ENCODE measurements at places on chromosomes 13 and 19.

DNA sequence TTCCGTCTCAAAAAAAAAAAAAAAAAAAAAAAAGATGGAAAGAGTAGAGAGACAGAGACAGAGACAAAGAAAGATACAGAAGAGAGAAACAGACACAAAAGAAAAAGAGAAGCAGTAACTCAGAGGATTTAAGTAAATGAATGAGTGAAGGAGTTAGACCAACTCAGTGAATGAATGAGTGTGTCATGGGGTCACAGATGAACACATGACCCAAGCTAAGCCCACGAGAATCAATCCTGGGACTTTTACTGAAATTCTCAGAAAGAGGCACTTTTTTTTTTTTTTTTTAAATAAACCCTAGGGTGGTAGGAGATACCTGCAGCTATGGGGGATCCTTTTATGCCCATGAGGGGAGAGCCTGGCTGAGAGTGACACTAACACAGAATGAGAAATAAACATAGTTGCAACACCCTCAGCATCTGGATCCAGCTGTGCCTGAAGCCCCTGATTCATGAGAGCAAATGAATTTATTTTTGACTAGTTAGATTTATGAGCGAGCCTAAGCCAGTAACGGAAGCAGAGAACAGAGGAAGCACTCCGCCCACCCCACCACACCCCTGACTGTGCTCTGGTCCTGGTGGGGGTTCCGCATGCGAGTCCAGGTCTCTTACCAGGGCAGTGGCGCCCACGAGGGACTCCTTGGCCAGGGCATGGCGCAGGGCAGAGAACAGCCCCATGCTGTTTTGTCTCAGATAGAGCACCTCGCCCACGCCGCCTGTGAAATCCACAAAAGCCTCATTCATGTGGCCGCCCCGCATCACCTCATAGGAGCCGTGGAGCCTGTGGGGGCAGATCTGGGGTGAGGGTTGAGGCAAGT is 4.6 kb downstream of the CAPN12 start:
- no peak for DNase-seq

DNA sequence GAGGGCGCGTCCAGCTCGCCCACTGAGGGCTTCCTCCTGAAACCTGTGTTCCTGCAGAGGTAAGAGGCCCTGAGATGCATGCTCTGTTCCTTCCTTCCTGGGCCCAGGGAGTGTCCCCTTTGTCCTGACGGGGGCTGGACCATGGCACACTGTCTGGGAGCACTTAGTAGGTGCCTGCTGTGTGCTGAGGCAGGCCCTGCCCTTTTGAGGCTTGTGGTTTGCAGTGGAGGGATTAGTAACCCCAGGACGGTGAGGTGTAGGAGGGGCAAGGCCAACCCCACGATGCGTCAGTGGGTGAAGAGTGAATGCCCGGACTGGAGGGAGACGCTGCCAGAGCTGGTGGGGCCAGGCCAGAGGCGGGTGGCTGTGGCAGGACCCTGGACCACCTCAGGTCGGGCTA is 11.2 kb upstream of the F2RL3 start:
- no peak for DNase-seq

DNA sequence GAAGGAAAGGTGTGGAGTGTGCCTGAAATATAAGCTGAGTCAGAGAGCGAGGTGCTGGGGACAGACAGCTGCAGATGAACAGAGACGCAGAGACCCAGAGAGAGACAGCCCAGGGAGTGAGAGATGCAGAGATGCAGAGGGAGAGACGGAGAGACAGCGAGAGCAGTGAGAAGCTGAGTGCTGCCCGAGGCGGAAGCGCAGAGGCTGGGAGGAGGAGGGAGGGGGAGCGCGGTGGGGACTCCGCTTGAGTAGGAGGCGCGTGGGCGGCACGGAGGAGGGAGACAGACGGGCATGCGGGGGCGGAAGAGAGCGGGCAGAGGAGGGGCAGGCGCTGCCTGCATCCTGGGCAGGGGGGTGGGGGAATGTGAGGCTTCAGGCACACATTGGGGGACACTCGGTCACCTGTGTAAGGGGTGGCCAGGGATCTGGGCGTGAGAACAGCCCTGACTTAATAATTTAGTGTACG is 25.7 kb downstream of the SLC8A2 start:
- DNase-seq = peak; percentile 34

- no peak for DNase-seq
Observed at GRCh38 chr19:54449701-54450069, 686 bp downstream of the LENG8 start.

DNA sequence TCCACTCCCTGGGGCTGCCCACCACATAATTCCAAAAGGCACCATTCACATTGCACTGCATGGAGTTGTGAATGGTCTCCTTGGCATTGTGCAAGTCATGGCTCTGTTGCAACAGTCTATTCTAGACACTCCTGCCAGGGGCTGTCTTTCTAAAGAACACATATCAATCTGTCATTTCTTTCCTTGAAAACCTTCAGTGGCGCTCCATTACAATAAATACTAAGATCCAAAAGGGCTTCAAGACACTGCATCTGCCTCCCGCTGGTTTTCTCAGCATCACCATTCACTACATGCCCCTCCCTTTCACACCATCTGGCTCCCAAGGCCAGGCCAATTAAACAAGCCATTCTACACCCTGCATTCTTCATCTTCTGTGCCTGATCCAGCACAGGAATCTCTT is 32.2 kb upstream of the TM9SF2 start:
- no peak for DNase-seq

DNA sequence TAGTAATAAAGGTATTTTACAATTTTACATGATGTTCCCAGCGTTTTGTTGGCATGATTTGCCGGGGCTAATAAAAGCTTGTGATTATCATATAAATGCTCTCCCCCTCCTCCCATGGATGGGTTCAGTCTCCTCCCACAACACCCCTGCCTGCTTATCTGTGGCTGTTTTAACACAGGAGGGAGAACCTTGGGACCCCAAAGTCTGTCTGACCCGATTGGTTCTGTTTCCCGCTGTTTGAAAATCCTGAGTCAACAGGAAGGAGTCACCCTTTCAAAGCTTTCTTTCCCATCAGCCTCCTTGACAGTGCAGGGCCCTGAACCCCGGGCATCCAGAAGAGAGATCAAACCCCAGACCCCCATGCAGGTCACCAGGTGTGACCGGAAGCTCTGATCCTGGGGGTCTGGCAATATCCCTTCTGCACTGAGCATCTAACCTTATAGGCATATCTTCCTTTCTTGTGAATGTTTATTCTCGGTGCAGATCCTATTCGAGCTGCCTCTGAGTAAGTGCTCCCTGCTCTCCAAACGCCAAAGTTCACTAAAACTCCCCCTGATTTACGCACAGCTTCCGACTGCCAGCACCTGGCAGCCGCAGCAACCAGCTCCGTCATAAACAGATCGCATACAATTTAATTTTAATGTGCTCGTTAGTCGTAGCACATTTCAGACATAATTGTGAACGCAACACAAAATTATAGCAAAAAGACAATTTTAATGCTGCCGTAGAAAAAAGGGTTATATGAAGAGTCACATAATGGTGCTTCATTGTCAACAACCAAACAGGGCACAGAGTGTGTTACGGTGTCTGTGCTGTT is 74.8 kb downstream of the TSHZ3 start:
- DNase-seq = no peak

- no peak for DNase-seq
Observed at GRCh38 chr13:66581675-66582074, 648.5 kb downstream of the PCDH9 start.

DNA sequence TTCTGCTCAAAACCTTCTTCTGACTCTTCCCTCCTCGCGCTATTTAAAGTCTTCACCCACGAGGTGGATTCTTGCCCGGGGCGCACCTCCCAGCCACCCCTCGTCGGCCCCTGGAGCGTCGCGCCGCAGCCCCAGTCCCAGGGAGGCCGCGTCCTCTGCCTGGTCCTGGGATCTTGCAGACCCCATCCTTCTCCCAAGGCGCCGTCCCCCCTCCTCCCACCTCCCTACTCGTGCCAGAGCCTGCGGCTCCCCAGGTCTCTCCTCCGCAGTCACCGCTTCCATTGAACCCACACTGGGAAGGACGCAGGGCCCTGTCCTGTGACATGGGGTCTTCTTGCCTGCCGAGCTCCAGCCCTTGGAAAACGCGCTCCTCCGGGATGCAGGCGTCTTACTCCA is 486 bp downstream of the ZNF808 start:
- no peak for DNase-seq

- no peak for DNase-seq
Observed at GRCh38 chr13:42656161-42656560, 82.2 kb downstream of the TNFSF11 start.

- no peak for DNase-seq
Observed at GRCh38 chr19:11278670-11279069, 16.3 kb upstream of the DOCK6 start.

DNA sequence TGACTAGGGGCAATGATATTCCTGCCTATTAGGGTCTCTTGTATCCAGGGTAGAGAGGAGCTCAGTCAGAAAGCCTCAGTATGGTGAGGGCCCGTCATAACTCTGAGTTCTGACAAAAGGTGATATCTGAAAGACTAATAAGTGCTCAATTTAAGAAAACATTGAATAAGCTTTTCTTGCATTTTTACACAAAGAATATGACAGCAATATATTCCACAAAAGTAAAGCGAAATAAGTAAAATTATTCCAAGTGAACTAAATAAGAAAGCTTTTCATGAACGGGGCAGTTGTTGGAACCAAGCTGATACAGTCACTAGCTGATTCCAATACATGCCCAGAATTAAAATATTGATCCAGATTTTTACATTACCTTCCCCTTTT is 40.5 kb downstream of the CEACAM1 start:
- no peak for DNase-seq

DNA sequence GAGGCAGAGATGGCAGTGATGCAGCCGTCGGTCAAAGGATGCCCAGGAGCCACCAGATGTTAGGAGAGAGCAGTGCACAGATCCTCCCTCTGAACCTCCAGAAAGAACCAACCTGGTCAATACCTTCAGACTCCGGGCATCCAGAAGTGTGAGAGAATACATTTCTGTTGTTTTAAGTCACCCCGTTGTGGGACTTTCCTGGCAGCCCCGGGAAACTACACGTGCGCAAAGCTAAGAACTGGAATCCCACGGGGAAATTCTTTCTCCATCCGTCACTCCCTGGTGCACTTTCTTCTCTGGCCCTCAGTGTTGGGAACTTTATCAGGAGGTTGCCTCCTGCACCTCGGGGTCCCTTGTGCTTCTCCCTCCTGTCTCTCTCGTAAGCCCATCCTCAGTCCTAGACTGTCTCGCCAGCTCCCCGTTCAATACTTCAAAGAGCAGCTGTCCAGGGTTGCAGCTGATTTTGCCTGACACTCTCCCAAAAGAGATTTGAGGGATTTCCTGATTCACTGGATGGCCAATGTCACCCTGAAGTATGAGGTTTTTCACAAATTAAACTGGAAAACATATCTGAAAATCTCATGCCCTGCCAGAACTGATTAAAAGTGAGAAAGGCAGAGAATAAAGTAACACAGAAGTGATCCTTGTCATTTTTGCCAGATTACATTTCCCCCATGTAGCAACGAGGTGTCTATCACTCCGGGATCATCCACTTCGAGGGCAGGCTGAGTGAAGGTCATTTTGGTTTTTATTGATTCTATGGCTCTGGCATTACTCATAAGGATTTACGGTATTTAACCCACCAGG is 136.8 kb downstream of the DCT start:
- no peak for DNase-seq

GRCh38 chr13:47299304-47299703 is 402.5 kb upstream of the HTR2A start:
- DNase-seq = no peak

- DNase-seq = no peak
Observed at GRCh38 chr13:70357031-70357430, 248.8 kb upstream of the KLHL1 start.

DNA sequence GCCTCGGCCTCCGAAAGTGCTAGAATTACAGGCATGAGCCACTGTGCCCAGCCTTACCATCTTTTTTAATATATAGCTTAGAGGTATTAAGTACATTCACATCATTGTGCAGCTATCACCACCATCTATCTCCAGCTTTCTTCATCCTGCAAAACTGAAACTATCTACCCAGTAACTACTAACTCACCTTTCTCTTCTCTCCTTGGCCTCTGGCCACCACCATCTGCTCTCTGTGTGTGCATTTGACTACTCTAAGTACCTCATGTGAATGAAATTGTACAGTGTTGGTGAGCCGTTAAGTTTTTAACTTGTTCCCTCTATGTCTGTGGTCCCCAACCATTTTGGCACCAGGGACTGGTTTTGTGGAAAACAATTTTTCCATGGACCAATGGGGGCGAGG is 56.1 kb downstream of the CDK8 start:
- DNase-seq = no peak

DNA sequence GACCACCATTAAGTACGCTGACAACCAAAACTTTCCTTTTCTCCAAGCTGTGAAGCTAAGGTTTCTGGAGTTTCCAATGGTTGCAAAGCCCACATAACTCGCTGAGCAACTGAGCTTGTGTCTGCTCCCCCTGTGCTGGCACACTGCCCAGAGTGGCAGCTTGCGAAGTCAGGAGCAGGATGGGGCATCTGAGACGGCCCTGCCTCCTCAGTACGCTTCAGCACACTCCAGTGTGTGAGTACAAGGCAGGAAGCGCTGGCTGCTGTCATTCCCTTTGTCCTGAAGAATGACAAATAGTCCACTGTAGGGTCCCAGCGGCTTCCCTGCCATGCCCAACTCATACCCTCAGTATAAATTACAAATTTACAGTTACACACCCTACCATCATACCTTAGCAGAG is 51.5 kb downstream of the SKA3 start:
- no peak for DNase-seq

DNA sequence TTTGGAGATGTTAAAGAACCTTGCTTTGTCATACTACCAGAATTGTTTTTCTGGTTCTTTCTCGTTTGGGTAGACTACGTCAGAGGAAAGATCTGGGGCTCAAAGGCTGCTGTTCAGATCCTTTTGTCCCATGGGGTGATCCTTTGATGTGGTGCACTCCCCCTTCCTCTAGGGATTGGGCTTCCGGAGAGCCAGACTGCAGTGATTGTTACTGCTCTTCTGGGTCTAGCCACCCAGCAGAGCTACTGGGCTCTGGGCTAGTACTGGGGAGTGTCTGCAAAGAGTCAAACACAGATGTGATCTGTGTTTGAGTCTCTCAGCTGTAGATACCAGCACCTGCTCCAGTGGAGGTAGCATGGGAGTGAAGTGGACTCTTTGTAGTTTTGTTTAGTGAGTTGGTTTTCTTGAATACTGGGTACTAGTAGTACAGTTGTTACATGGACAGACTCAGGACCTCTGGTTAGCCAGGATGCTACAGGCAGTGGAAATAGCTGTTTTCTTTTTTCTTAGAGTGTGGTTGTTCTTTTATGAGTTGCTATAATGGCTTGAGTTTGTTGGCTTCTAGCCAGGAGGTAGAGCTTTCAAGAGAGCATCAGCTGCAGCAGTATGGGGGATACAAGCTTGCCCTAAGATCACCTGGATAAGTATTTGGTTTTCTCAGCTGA is 34.4 kb downstream of the DNAJC15 start:
- DNase-seq = peak; percentile 8

GRCh38 chr19:54905803-54906511 is at the start of gene NCR1:
Gene NCR1, plus strand, starts transcription at chr19:54906148. Its CDS starts 40 bp downstream, at chr19:54906188.
- DNase-seq = no peak

DNA sequence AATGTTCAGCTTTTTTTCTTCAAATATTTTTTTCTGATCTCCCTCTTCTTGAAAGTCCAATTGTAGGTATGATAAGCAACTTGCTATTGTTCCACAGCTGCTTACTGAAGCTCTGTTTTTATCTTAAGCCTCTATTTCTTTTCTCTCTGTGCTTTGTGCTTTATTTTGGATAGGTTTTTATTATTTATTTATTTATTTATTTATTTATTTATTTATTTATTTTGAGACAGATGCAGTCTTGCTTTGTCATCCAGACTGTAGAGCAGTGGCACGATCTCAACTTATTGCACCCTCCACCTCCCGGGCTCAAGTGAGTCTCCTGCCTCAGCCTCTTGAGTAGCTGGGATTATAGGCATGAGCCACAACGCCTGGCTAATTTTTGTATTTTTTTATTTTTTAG is 199.4 kb downstream of the KLF12 start:
- no peak for DNase-seq

Measured in activated CD8-positive, alpha-beta memory T cell treated with anti-CD3 and anti-CD28 coated beads for 1 hour (primary cell).